Renal cortex interstitium (tissue), 15 donors: ENCODE measurements at places on chromosomes 1 and 21. TPM values are rescaled to one million over a fixed set of nuclear protein-coding genes. Genes with fewer than 3 reads are reported as not detected.

- DNase-seq = no peak
Observed at GRCh38 chr1:22259551-22260282, 116.8 kb upstream of the WNT4 start.

JAM2 gene
- polyA plus RNA-seq = 12.4 TPM

- no peak for DNase-seq
Observed at GRCh38 chr1:92029241-92029922, 403 bp upstream of the EPHX4 start.

DNA sequence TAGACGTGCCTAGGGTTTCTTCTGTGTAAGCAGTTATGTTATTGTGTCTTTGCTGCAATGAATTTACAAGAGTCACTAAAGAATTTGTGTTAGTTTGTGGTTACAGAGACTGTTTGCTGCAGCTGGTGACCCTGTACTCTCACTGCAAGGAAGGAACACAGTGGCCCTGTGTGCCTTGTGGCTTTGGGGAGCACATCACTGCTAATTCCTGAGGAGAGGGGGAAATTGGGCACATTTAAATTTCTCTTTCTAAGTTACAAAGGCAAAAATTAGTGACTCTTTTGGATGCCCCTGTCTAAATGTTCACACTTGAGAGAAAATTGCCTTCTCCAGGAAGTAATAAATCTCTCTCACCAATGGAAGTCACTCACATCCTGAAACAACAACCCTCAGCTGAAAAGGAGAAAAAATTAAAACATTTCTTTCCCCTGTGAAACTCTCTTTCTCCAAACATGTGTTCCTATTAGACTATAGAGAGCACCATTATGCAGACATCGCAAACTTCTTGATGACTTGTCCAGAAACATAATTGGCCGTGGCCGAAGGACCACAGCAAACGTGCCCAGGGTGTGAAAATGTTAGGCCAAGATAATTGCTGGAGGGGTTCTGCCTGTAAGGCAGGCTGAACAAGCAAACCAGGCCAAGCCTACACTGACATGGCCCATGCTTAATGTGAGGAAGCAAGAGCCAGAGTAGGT is 32.3 kb upstream of the SPAG17 start:
- peak; percentile 25 for DNase-seq

DNA sequence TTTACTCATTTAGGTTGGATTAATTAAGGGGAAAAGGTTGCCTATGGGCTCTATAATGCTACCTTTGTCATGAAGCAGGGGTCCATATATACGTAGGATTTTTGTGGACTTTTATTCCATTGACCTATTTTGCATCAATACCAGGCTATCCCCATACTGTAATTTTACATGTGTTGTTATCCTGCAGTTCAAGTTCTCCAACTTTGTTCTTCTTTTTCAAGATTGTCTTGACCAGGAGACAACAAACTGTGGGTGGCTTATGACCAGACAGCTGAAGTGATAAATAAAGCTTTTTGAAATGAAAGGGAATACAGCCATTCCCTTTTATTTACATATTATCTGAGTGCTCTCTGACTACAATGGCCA is 345.7 kb downstream of the BARHL2 start:
- DNase-seq = no peak

DNA sequence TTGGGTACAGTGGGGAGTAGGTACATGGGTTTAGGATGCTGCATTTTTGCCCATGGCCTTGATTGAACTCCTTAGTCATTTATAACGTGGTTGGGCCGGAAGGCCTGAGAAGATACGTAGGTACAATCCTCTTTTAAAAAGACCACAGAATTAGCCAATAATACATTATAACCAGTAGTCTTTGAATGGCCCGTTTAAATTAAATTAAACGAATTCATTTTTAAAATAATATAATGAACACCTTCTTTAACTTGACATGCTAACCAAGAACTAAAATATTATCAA is 20.1 kb upstream of the ADAR start:
- no peak for DNase-seq

DNA sequence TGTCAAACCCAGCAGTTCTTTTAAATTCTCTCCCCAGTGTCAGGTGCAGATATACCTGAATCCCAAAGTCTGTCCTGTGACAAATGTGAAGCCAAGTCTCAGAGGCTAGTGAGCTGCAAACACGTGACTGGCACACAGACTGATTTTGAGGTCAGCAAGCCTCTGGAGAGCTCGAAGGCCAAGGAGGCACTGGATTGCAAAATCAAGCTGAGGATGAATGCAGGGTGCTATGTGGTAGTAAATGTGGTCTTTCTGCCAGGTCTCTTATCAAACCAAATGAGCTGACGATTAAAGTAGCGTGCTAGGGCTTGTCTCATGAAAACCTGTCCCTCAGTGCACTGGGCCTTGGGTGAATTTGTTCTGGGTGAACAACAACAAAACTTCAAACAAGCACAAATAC is 20.6 kb downstream of the GPR3 start:
- DNase-seq = no peak
